Stimulated activated CD4-positive, alpha-beta T cell treated with anti-CD3 and anti-CD28 coated beads, Interleukin-4, amount 100 ng/mL, for 4 hours (primary cell): ENCODE measurements at places on chromosomes 5 and 9.

DNA sequence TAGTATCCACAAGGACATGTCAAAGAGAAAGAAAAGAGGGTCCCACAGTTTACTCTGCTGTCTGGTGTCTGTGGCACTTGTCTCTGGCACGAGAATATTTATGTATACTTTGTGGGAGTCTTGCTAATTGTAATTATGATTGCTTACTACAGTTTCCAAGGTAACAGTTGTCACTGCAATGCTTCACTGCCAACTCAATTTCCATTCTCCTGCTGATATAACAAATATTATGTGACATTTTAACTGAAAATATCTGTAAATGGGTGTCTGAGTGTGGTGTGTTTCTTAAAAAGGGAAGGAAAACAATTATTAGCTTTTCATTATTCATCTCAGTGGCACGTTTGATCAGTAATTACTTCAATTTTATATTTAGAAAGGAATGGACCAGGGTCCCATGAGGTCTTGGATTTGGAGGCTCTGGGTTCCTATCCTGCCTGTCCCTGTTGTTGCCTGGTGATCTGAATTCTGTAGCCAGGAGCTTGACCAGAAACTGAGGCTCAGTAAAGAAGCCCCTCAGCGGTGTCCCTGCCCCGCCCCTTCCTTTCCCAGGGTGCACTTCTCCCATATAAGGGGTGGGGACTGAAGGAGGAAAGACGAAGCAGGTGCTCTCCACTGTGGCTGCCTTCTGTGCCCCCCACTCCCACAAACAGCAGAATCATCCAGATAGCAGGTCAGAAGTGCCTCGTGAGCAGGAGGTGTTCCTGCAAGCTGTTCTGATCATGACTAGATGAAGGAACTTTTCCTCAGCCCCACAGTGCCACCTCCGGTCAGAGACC lies 137.3 kb upstream of the KIF2A start:
- no peak for DNase-seq

DNA sequence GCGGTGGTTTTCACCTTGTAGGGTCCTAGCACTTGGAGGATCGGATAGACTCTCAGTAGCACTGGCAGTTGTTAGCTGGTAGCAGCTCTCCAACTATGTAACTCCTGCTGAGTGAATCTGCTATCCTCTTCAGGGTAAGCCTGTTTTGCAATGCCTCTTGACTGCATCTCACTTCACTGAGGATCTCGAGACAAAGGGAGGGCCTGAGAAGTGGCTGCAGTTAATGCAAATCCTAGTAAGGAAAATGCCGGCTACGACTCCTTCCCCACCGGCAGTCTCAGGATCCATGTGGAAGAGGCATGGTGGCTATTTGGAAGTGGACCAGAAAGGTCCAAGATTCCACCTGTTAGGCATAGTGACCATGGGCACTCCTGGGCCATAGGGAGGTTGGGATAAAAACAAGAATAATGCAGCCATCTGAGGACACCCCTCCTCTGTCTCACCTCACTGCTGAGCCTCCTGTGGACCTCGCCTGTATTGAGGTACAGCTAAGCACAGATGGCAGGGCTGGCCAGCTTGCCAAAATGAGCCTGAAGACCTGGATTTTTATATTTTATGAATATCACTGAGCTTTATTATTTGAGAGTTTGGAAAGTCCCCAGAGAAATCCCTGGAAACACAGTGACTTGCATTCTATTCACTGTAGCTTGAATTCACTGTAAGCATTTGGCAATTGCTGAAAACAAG lies 146.0 kb downstream of the LIFR start:
- no peak for DNase-seq

DNA sequence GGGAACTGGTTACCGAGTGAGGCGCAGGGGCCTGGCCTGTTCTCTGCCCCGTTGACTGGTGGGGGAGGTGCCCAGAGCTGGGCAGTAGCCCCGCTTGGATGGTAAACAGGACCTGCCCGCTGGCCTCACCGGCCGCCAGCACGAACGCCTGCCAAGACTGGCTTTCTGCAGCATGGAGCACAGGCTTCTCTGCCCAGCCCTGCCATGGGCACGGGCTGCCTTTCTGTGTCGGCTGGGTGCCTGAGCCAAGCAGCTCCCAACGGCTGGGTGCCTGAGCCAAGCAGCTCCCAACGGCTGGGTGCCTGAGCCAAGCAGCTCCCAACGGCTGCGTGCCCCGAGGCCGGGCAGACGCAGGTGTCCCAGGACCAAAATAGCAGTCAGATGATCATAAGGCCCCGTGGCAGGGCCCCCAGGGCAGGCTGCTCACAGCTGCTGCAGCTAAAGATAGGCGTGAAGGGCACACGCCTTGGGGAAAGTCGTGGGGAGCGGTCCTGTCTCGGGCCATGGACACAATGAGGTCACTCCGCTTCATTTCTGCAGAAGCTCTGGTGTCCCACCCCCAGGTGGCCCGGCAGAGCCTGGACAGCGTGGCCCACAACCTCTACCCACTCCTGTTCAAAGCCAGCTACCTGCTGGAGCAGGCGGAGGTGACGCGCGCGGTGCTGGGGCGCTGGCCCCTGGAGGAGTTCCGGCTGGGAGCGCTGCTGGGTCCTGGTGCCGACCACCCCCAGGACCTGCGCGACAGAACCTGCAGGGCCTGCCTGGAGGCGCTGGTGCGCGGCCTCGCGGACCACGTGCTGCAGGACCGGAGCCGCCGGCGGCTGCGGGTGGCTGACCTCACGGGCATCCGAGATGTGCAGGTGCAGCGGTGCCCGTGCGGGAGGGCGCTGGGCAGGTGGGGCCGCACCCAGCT lies at the start of gene LRRC14B:
Gene LRRC14B, plus strand, starts transcription at position 460 of the 913 bp plus-strand sequence. Its CDS starts 44 bp downstream, at position 504.
- peak; percentile 19 for DNase-seq

GRCh38 chr9:7226007-7226640 lies 468.4 kb downstream of the KDM4C start:
- DNase-seq = no peak

DNA sequence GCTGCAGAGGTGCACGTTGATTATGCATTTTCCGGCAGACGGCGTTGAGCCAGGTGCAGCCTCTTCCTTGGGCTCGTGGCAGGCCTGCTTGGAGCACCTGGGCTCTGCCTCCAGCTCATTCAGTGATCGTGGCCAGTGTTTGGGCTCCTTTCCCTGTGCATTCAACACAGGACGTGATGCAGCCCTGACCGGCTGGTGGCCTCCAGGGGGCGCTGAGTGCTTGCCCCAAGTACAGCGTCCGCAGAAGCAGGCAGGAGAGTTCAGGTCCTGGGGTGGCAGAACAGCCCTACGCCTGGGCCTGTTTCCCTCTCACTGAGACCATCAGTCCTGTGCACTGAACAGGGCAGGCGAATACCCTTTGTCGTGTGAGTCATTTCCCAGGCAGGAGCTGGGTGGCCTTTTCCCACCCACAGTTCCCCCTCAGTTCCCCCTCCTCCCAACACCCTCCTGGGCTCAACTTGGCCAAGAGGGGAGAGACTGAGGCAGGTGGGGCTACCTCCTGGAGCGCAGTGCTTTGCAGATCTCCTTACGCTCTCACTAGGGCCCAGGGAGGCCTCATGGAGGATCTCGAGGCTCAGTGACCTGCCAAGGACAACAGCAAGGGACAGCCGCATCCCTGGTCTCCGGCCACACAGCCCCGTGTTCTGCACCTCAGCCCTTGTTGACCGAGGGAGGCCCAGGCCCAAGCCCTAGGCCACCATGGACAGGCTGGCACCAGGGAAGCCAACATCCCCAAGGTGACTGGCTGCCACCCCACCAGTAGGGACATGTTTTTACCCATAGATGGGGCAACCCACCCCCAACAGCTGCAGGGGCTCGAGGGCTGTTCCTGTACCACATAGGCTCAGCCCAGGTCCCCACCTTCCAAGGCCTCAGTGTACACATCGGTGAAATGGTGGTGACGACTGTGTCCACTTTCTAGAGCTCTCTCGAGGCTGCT lies 52.9 kb downstream of the LRSAM1 start:
- peak; percentile 75 for DNase-seq

GRCh38 chr9:123175854-123176629 lies 92.3 kb downstream of the STRBP start:
- no peak for DNase-seq

DNA sequence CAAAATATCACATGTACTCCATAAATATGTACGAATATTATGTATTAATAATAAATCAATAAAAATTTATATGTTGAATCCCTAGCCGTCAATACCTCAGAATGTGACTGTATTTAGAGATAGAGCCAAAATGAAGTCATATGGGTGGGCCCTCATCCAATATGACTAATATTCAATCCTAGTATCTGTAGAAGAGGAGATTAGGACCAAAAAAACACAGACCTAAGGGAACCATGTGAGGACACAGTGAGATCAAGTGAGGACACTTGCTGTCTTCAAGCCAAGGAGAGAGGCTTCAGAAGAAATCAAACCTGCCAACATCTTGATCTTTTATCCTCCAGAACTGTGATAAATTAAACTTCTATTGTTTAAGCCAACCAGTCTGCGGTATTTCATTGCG lies 3.7 kb upstream of the AMACR start:
- no peak for DNase-seq

GRCh38 chr5:43288269-43288831 lies 24.9 kb downstream of the HMGCS1 start:
- no peak for DNase-seq

DNA sequence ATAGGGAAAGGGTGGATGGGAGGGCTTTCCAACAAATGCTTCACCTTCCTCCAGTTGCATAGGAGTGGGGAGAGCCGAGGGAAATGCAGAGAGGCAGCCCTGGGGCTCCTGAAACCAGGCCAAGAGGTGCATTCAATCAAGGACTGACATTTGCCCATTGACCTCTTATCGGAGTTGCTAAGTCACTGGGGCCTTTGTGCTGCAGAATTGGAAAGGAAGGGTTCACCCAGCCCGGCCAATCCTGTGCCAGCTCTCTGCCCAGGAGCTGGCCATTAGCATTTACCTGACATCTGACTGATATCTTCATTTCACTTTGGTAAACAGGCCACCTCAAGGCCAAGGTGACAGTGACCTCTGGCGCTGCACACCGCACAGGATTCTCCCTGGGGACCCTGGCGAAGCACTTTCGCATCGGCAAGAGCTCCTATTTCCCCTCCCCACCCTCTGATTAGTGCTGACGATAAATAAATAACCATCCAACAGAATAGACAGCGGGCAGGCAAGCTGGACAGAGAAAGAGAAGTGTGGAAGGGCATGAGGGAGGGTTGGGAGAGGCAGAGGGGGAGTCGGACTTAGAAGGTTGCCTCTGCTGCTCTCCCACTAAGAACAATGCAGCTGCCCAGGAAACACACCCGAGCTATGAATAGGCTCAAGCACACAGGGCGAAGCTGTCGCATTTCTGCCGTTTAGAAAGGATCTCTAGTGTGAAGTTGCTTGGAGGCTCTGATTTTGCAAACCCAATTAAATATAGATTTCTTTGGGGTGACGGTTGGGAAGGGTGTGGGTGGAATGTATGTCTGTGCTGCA lies 57.0 kb upstream of the BOD1 start:
- DNase-seq = no peak

- no peak for DNase-seq
Measured at GRCh38 chr9:134942788-134943184, 25.1 kb upstream of the FCN1 start.

DNA sequence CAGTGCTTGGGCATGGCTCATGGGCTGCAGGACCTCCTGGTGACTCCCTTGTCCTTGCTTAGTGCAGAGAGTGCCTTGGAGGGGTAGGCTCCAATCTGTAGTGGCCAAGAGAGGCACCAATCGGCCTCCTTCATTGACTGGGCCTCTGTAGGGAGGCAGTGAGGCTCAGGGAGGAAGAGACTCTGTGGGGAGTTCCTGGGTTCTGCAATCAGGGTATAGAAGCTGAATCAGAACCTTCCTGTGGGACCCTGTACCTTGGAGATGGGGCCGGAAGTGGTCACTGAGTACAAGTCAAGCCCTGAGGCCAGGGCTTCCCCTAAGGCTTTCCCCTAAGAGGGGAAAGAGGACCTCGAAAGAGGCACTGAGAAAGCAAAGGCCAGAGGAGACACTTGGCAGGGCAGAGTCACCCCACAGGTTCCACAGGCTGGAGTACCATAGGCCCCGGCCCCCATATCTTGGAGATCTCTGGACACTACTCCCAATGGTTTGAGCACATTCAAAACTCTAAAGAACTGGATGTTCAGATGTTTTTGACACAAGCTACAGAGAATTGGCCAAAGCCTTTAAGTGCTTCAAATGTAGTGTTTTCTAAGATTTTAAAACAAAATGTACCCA lies 190.5 kb downstream of the HSPA4 start:
- no peak for DNase-seq

DNA sequence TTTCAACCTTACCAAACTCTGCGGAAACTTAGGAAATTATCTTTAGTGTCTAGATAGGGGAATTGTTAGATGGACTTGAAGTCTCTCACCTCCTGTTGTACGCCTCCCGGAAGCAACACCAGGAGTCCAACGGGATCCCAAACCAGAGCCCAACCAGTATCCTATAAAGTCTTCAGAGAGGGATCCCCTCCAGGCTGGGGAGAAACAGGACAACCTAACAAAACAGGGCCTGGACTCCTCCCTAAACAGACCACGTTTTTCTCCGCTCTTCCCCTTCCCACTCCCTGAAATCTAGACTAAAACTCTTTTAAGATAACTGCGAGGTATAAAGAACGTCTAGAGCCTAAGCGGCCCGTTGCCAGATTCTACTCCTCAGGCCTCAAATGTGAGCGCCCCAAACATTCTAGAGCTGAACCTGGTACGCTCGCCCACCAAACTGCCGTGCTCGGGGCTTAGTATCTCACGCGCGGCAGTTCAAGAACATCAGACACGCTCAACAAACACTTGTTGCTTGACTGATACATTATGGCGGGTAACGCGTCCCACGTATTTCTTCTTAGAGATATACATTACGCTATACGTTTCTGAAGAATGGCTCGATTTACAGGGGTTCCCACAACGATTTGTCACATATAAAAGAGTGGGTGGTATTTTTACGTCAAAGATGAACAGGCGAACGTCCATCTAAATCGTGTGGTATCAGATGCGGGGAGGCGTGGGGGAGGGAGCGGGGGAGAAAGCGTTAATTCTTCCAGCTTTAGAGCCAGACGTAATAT lies 663 bp upstream of the SMIM27 start:
- DNase-seq = peak; percentile 50

DNA sequence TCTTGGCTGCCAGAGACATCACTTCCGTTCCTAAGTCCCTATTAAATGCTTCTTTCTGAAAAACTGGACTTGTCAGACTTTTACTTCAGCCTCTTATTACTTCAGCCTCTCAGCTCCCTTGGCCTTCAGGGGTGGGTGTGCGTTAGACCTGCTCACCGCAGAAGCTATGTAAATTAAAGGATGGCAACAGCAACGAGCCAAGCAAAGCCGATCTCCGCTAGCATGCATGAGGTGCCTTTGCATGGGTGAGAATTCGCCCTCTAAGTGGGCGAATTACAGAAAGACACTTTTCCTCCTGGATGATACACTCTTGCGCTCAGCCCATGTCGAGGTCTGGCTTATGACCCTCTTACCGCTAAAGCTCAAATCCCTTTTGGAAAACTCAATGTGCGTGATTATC lies 10.9 kb upstream of the IL3 start:
- no peak for DNase-seq
